Lung microvascular endothelial cell (primary cell): ENCODE measurements at places on chromosomes 16 and 17. TPM values are rescaled to one million over a fixed set of nuclear protein-coding genes. Genes with fewer than 3 reads are reported as not detected.

CSNK1D gene
- 38.8 and 41.3 TPM in 2 replicates for total RNA-seq

HOXB2 gene
- 0.20 and 0.22 TPM in 2 replicates for total RNA-seq

ZNF778 gene
- 6.3 and 8.7 TPM in 2 replicates for total RNA-seq

TMIGD1 gene
- not detected in 2 replicates for total RNA-seq

KRT40 gene
- not detected in 2 replicates for total RNA-seq

PPP1R27 gene
- not detected in 2 replicates for total RNA-seq

FBXO39 gene
- total RNA-seq = 1.3 and 6.9 TPM in 2 replicates

HBA1 gene
- total RNA-seq = not detected in 2 replicates

TBC1D3E gene
- total RNA-seq = not detected in 2 replicates

HBA2 gene
- not detected in 2 replicates for total RNA-seq

PRRT2 gene
- total RNA-seq = under 0.01 and 0.22 TPM in 2 replicates

KIF18B gene
- 0.60 and 1.3 TPM in 2 replicates for total RNA-seq

HOXB7 gene
- under 0.01 and 1.3 TPM in 2 replicates for total RNA-seq

RNFT1 gene
- 7.6 and 9.7 TPM in 2 replicates for total RNA-seq

CAMKK1 gene
- total RNA-seq = 0.65 and 0.79 TPM in 2 replicates

TP53TG3 gene
- total RNA-seq = not detected in 2 replicates

CLDN7 gene
- total RNA-seq = 0.99 and 7.0 TPM in 2 replicates

BCO1 gene
- total RNA-seq = under 0.01 TPM in 1 of 2 replicates, not detected in the other

PIRT gene
- not detected in 2 replicates for total RNA-seq

CDRT15 gene
- total RNA-seq = not detected in 2 replicates

RND2 gene
- total RNA-seq = 0.20 and 0.22 TPM in 2 replicates

RAB37 gene
- 0.20 and 0.22 TPM in 2 replicates for total RNA-seq

CLEC16A gene
- total RNA-seq = 10.5 and 23.4 TPM in 2 replicates

OR1D2 gene
- total RNA-seq = not detected in 2 replicates

USP36 gene
- 6.3 and 9.9 TPM in 2 replicates for total RNA-seq

FAM171A2 gene
- 6.3 and 8.1 TPM in 2 replicates for total RNA-seq

ALOXE3 gene
- total RNA-seq = under 0.01 TPM in 1 of 2 replicates, not detected in the other

RANBP10 gene
- total RNA-seq = 4.4 and 7.9 TPM in 2 replicates

BAHCC1 gene
- 2.6 TPM in 2 replicates for total RNA-seq

SLC5A10 gene
- total RNA-seq = not detected in 2 replicates

PLXDC1 gene
- not detected in 2 replicates for total RNA-seq
